Placental pericyte (primary cell): ENCODE measurements at places on chromosomes 5 and 9. TPM values are rescaled to one million over a fixed set of nuclear protein-coding genes. Genes with fewer than 3 reads are reported as not detected.

Gene SLC36A2
- total RNA-seq, result not detected in 2 replicates

Gene OTULINL
- 0.66 and 28.2 TPM in 2 replicates for total RNA-seq

Gene CARD6
- total RNA-seq, result 6.6 and 11.6 TPM in 2 replicates

Gene ARID3C
- 0.22 TPM in 1 of 2 replicates, not detected in the other for total RNA-seq

Gene GAS1
- 10.3 and 12.6 TPM in 2 replicates for total RNA-seq

Gene FOXI1
- not detected in 2 replicates for total RNA-seq

Gene GABRA6
- 0.29 TPM in 1 of 2 replicates, not detected in the other for total RNA-seq
